ENCODE measurements at places on chromosomes 3 and 15. TPM values are rescaled to one million over a fixed set of nuclear protein-coding genes. Genes with fewer than 3 reads are reported as not detected.

- no peak overlapping the region for H3K27ac ChIP-seq
- no peak for DNase-seq
- H3K27me3 ChIP-seq: no peaks in the 10 kb centered on the region
- H3K4me3 ChIP-seq: no peak overlapping the region
- H3K36me3 ChIP-seq: no peaks in the 10 kb centered on the region
- no peaks in the 10 kb centered on the region for H3K4me1 ChIP-seq
Measured at GRCh38 chr3:7779331-7779730, 722.3 kb upstream of the LMCD1 start.

DNA sequence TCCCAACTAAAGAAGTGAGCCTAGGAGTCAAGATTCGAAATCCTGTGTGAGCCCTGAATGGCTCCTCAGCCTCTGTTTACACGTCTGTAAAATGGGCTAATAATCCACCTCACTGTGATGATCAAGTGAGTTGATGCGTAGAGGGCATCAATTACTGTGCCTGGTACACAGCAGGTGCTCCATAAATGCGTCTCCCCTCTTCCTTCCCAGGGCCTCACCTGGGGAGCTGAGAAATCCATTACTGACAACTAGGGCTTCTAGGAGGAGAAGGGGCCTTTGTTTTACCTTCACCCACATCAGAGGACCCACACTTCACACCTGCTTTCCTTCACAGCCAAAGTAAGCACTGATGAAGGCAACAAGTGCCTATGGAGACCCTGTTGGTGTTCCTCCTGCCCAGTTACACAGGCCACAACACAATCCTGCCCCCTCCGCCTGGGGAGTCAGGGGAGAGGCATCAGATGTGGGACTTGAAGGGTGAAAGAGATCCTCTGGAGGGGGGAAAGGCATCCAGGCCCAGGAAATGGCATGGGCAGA lies 1.4 kb downstream of the CIB2 start:
- H3K36me3 ChIP-seq: no peaks in the 10 kb centered on the region
- H3K4me1 ChIP-seq: peaks cover 1% of the 10 kb centered on the region
- no peak for DNase-seq
- no peak overlapping the region for H3K27ac ChIP-seq
- no peaks in the 10 kb centered on the region for H3K27me3 ChIP-seq
- H3K4me3 ChIP-seq: no peak overlapping the region

DNA sequence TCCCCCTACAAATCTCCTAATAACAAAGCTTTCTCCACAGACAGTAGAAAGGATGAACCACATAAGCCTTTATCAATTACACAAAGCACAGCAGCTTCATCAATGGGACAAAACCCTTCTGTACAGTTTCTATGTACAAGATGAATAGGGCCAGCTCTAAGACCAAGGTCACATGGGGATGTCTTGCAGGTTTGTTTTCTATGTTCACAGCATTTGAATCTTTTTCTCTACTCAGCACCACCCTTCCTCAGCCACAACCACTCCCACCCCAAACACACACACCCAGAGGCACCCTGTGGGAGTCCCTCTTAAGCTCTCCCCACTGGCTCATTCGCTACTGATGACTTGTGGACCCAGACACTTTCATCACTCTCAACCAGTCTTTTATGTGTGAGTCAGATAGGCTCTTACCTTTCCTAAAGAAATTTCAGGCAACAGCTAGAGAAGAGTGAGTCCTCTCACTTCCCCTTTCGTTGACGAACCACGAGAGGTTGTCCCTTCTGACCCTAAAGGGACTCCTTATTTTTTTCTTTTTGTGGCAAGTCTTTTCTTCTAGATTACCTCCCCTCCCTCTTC lies 57.9 kb downstream of the ARHGAP31 start:
- H3K4me1 ChIP-seq: peaks cover 5% of the 10 kb centered on the region
- no peaks in the 10 kb centered on the region for H3K36me3 ChIP-seq
- no peak for DNase-seq
- no peaks in the 10 kb centered on the region for H3K27me3 ChIP-seq
- no peak overlapping the region for H3K27ac ChIP-seq

GRCh38 chr3:133865136-133865855 lies 30.4 kb downstream of the RAB6B start:
- H3K4me1 ChIP-seq: no peaks in the 10 kb centered on the region
- no peak for DNase-seq
- no peaks in the 10 kb centered on the region for H3K36me3 ChIP-seq
- H3K27me3 ChIP-seq: no peaks in the 10 kb centered on the region
- no peak overlapping the region for H3K27ac ChIP-seq

DNA sequence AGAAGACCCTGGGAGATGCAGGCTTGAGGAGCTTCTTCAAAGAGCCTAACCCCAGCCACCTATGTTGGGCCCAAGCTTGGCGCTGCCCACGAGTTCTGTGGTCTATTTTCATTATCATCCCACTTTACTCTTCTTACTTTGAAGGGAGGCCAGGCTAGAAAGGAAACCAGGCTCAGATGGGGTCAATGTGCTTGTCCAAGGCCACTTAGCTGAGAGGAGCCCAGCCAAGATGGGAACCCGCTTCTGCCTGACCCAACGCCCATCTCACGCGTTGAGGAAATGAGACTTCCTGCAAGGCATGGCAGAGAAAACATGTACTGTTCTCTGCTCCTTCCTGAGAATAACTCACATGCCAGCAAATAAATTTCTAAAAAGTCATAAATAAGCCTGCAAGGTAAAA lies 486.3 kb upstream of the PROK2 start:
- DNase-seq: no peak
- H3K4me3 ChIP-seq: no peak overlapping the region
- peaks cover 21% of the 10 kb centered on the region for H3K4me1 ChIP-seq
- H3K27ac ChIP-seq: peak overlapping the region; percentile 95
- no peaks in the 10 kb centered on the region for H3K36me3 ChIP-seq

The CFAP92 gene
- total RNA-seq: 0.05 TPM

DNA sequence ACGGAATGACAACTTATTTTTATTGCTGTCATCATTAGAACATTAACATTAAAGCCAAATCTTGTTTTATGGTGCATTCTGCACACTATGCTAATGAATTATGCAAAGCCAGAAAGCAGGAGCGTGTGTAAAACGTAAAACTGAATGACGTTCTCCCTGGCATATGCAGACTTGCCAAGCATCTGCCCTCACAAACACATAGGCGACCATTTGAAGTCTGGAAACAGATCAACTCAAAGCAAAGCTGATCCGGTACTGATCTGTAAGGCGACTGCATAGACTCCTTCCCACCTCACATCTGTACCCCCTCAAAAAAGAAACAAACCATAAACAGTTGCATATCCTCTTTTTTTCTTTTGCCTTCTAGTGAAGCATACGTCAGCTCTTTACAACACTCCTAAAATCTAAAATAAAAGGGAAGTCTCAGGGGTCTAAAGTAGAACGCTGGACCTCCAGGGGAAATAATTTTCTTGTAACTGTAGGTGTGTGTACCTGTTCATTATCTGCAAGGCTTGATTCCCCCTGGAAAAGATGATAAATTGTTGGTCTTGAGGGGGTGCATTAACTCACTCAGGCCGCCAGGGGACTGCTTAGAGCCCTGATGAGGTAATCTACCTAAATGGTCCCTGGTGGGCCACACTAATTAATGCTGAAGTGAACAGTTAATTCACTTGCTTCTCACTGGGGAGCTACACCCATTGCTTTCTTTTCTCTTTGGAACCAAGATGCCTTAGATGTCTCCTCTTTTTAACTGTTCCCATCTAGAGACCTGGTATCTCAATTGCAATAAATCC lies 231.4 kb downstream of the CDIN1 start:
- peaks cover 77% of the 10 kb centered on the region for H3K4me1 ChIP-seq
- H3K27me3 ChIP-seq: no peaks in the 10 kb centered on the region
- no peak for DNase-seq
- peak overlapping the region; percentile 82 for H3K27ac ChIP-seq

The GOLGA6D gene
- total RNA-seq: 0.08 TPM

The SV2B gene
- 0.08 TPM for total RNA-seq

The ATP10A gene
- 1.8 TPM for total RNA-seq
